ENCODE measurements at places on chromosomes 11 and 22. TPM values are rescaled to one million over a fixed set of nuclear protein-coding genes. Genes with fewer than 3 reads are reported as not detected.

DNA sequence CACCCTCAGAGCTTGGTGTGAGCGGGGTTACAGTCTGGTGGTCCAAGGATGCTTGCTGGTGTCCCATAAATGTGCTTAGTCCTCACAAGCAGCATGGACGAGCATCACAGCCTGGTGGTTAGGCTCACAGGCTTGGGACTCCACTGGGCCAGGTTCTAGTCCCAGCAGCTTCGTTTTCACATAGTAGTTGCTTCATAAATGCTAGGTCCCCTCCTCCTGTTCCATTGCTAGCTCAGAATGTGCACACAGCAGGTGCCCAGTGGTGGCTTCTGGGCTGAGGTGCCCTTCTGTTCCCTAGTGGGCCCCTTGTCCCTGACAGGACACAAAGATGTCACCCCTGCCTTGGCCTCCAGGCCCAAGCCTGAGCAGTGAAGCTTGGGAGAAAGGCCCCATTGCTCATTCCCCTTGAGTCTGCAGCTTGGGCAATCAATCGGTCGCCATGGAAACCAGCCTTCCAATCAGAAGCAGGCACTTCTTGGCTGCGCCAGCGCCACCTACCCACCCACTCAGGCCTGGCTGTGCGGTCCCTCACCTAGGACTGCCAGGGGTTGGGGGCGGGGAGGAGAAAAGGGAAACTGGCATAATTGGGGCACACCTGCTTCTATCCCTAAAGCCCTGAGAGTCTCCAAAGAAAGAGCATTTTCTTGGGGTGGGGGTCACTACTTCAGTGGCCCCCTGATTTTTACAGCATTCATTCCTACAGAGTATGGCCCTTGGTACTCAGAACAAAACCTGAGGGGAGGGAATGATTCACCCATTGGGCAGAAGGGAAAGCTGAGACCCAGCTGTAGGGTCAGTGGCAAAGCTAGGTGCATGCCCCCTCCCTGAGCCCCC lies 48.1 kb downstream of the CYTH4 start:
- no peak overlapping the region for H3K4me3 ChIP-seq
- no peak overlapping the region for H3K27ac ChIP-seq
- H3K4me1 ChIP-seq = peaks cover 7% of the 10 kb centered on the region
- no peak for DNase-seq
- H3K27me3 ChIP-seq = peaks cover 72% of the 10 kb centered on the region
- no peaks in the 10 kb centered on the region for H3K36me3 ChIP-seq

- H3K4me3 ChIP-seq = no peak overlapping the region
- H3K36me3 ChIP-seq = no peaks in the 10 kb centered on the region
- H3K27ac ChIP-seq = no peak overlapping the region
- no peaks in the 10 kb centered on the region for H3K4me1 ChIP-seq
- no peak for DNase-seq
These were observed 96.6 kb upstream of the FAT3 start for GRCh38 chr11:92128026-92128425.

DNA sequence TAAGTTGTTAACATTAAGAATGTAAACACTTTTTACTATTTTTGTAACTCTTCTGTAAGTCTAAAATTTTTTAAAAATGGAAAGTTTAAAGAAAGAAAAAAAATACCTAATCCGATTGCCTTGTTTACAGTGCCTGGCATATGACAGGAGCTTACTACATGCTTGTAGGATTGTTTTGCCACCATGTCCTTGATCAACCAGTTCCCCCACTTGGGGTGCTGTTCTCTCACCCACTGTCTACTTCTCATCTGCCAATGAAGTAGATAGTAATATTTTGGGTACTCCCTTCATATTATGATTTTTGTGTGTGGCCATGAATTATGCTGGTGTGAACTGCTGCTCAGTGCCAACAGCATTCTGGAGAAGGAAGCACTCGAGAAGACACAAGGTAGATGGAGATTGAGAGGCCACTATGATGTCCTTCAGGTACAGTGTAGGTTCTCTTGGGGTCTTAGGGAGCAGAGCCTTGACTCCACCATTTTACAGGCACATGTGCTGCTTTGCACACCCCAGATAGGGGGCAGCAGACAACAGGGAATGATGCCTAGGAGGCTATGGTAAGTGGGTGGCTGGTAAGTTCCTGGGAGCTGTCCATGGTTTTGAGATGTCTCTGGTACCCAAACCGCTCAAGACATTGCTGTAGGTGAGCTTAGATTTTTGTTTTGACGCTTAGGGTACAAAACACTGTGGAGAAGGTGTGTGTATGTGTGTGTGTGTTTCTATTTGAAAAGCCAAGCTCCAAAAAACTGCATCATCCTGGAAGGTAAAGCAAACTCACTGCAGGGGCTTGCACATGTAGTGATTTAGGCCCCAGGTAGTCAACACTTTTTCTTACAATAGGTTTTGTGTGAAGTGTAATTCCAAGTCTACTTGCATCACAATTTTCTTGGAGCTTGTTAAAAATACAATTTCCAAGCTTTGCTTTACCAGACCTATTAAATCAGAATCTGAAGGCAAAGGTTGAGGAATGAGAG lies 494.5 kb upstream of the LARGE1 start:
- DNase-seq = peak; percentile 25
- H3K4me3 ChIP-seq = no peak overlapping the region

DNA sequence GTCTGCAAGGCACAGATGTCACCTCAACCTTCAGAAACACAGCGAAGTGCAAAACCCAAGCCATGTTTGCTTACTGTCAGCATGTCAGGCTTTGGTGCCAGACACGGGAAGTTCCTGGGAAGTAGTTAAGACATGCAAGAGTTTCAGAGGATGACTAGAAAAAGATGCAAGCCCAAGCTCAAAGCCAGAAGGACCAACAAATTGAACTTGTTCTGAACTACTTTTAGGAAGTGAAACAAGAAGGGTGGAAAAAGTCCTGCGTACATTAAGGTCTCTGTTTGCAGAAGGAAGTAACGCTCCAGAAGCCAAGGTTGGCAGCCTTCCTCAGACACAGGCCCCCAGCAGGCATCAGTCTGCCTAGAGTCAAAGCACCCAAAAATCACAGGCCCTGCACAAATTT lies 2.6 kb downstream of the AP1B1 start:
- H3K27me3 ChIP-seq = no peaks in the 10 kb centered on the region
- peaks cover 40% of the 10 kb centered on the region for H3K4me1 ChIP-seq
- no peak overlapping the region for H3K4me3 ChIP-seq
- no peak for DNase-seq

- H3K4me3 ChIP-seq = no peak overlapping the region
- peaks cover 11% of the 10 kb centered on the region for H3K4me1 ChIP-seq
- H3K36me3 ChIP-seq = peaks cover 4% of the 10 kb centered on the region
These were observed 37.4 kb downstream of the ZC3H7B start for GRCh38 chr22:41338614-41339212.

DNA sequence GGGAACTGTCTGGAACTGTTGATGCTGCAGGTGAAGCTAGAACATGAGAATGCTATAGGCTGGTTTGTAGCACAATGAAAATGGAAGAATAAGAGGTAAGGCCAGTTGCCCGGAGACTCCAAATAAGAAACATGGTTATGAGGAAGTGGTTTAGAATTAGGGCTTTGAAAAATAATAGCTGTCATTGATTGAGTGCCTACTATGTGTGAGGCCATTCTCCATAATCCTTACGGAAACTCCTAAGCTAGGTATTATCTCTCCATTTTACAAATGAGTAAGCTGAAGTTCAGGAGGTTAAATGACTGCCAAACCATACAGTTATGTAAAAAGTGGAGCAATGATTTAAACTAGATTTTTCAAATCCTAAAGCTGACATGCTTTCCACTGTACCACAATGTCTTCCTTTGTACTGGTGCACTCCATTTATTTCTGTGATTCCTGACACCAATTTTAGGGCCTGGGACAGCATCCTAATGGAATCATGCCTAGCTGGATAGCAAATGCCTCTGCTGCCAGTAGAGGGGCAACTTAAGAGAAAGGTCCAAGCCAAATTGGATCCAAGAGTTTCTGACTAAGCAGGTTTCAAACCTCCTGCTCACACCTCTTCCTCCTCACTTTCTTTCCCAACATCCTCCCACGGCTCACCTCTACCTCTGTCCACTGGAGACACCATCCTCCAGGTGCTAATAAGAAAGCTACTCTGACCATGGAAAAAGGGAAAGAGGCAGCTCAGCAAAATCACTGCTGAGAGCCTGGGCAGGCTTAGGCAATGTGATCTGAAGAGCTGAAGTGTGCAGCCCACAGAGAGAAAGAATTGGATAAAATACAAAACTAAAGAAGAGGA lies 46.9 kb upstream of the PICALM start:
- H3K27ac ChIP-seq = no peak overlapping the region
- peaks cover 2% of the 10 kb centered on the region for H3K27me3 ChIP-seq
- no peaks in the 10 kb centered on the region for H3K36me3 ChIP-seq

GRCh38 chr11:62141111-62142042 lies 17.6 kb downstream of the INCENP start:
- H3K36me3 ChIP-seq = peaks cover 14% of the 10 kb centered on the region
- no peak overlapping the region for H3K27ac ChIP-seq
- H3K4me1 ChIP-seq = peaks cover 3% of the 10 kb centered on the region
- H3K4me3 ChIP-seq = no peak overlapping the region
- no peaks in the 10 kb centered on the region for H3K27me3 ChIP-seq

OR52I1 gene
- total RNA-seq = not detected

LYVE1 gene
- not detected for total RNA-seq

- no peaks in the 10 kb centered on the region for H3K27me3 ChIP-seq
- H3K4me1 ChIP-seq = peaks cover 37% of the 10 kb centered on the region
- H3K36me3 ChIP-seq = peaks cover 39% of the 10 kb centered on the region
- DNase-seq = peak; percentile 49
- peak overlapping the region; percentile 71 for H3K27ac ChIP-seq
- H3K4me3 ChIP-seq = peak overlapping the region; percentile 39
These were observed 13.4 kb upstream of the GRK2 start for GRCh38 chr11:67252831-67253239.

DNA sequence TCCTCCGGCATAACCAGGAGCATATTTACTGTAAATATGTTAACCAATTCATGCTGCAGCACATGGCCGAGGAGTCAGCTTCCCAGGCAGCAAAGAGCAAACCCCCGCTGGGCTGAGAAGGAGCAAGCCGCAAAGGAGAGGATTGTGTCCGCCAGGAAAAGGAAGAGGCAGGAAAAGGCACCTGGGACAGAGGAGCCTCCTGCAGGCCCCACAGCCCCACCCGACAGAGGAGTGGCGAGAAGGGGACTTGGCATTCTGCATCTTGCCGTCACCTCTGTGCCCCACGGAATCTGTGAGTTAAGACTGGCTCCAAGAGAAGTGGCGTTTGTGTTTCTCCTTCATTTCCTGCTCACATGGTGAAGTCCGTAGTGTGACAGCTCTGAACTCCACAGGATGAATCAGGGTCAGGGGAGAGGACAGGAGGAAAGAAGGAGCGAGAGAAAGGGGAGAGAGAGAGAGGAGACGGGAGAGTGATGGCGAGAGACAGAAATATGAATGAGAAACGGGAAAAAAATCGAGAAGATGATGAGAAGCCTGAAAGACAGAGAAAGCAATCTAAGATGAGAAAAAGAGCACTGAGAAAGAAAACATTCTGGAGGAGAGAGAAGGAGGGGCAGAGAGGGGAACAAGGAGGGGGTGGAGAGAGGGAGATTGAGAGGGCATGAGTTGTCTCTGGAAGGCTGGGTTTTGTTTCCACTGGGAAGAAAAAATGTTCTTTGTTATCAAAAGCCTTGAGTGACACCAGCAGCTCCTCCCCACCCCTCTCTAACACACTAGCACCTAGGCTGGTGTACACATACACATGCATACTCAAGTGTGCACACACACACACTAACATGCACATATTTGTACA lies 489.6 kb downstream of the MN1 start:
- no peak overlapping the region for H3K4me3 ChIP-seq
- no peak for DNase-seq
- no peaks in the 10 kb centered on the region for H3K27me3 ChIP-seq
- no peak overlapping the region for H3K27ac ChIP-seq
- H3K36me3 ChIP-seq = no peaks in the 10 kb centered on the region

OR51B4 gene
- total RNA-seq = not detected

GSTT2 gene
- total RNA-seq = not detected

CD6 gene
- total RNA-seq = 285 TPM

DNA sequence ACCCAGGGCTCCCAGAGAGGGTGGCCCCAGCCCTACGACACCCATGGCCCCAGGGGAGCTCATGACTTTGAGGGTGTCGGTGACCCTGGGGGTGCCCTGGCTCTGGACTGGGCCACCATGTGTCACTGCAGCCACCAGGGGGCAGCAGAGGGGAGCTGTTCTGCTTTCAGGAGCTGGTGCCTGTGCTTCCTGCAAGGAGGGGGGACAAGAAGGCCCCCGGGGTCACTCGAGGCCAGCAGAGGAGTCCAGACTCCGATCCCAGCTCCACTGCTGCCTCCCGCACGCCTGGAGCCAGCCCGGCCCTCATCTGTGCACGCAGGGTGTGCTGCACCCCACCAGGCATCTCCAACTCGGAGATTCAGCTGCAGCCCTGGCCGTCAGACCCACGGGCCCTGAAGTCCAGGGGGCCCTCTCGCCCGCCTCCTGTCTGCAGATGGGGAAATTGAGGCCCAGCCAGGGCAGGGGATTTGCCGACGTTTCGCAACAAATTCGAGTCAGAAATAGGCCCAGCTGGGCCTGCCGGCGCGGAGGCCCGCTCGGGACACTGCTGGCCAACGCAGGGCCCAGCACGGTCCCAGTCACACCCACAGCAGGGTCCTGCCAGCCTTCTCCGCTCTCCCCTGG lies 29.5 kb upstream of the WNT7B start:
- peaks cover 2% of the 10 kb centered on the region for H3K27me3 ChIP-seq
- peaks cover 16% of the 10 kb centered on the region for H3K4me1 ChIP-seq
- DNase-seq = peak; percentile 93
- H3K27ac ChIP-seq = no peak overlapping the region
- no peaks in the 10 kb centered on the region for H3K36me3 ChIP-seq

DNA sequence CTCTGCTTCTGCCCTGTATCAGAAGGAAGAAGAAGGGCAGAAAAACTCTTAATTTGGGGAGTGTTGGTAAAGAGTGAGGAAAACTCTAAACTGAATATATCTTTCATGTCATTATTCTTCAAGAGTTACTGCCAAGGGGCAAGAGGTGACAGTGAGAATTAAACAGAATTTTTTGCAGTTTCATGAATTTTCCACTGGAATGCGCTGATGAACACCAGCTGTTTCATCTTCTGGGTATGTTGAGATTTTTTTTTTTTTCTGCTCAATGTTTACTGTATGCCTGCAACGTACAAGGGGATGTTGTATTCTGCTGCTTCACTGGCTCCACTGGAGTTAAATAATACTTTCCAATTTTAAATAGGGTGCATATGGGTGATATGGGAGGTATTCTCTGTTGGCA lies 117.8 kb downstream of the FAM76B start:
- no peak overlapping the region for H3K27ac ChIP-seq
- H3K36me3 ChIP-seq = peaks cover 19% of the 10 kb centered on the region
- no peaks in the 10 kb centered on the region for H3K27me3 ChIP-seq
- no peak for DNase-seq

DNA sequence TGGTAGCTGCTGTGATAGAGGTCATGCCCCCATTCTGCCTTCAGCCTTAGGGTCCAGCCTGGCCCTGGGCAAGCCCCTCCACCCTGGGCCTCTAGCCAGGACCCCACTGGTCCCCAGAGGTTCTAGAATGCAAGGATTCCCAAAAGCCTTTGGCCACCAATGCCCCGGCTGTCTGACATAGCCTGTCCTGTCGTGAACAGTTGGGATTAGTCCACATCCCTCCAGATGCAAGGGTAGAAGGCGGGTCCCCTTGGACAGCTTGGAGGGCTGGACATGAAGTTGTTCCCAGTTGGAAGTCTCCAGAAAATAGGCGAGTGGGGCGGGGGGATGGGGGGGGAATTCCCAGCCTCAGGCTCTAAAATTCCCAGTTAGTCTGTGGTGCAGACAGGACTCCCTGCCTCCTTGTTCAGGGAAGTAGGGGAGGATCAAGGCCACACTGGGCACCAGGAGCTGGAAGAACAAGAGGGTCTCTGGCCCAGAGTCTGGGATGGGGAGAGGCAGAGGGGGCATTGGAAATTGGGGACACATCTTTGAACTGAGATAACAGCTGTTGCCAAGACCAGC lies 5.2 kb upstream of the ADORA2A start:
- H3K4me3 ChIP-seq = peak overlapping the region; percentile 70
- no peaks in the 10 kb centered on the region for H3K27me3 ChIP-seq
- peak overlapping the region; percentile 50 for H3K27ac ChIP-seq
- H3K4me1 ChIP-seq = peaks cover 22% of the 10 kb centered on the region
- no peak for DNase-seq
